ENCODE measurements at places on chromosomes 2 and 18.

DNA sequence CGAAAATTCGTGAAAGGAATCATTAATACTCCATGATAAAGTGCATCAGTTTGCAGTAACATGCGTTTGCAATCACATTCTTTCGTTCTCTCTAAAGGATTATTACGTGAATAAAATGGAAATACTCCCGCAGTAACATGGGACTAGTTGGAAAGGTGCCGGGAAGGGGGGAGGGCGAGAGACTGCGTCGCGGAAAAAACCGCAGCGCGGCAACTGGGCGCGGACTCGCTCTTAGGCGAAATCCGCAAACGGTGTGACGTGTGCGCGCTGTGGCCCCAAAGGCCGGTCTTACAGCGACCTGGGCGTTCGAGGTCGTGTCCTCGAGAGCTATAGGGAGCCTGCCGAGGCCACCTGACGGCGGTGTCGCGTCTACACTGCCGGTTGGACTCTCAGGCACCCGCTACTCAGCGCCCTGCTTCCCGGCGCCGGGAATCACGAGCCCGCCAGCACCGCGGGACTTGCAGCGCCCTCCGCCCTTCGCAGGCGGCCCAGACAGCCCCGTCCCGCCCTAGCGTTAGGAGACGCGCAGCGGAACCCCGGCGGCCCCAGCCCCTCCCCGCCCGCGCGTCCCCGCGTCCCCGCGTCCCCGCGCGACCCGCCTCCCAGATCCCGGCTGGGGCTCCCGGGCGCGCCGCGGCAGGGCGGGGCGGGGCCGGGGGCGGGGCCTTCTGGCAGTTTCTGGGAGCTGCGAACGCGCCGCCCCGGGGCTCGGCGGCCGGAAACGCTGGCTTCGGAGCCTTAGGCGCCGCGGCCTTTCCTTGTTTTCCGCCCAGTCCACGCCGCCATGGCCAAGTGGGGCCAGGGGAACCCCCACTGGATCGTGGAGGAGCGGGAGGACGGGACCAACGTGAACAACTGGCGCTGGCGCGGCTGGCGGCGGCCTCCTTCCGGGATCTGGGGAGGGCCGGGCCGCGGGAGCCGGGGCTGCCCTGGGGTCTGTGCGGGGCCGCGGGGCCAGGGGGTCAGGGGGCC is 15.1 kb downstream of the C2orf74 start:
- DNase-seq, result peak; percentile 82

GRCh38 chr18:76498064-76498463 is 3.0 kb upstream of the ZNF516 start:
- DNase-seq, result no peak

GRCh38 chr18:24936691-24937090 is 415.3 kb downstream of the ZNF521 start:
- no peak for DNase-seq

- DNase-seq, result no peak
Measured at GRCh38 chr2:137813176-137813575, 151.1 kb upstream of the HNMT start.

GRCh38 chr2:168378960-168379669 is 77.0 kb upstream of the CERS6 start:
- no peak for DNase-seq

- no peak for DNase-seq
Measured at GRCh38 chr18:51342815-51343214, 145.3 kb upstream of the MEX3C start.

GRCh38 chr2:172806493-172806892 is 70.8 kb downstream of the RAPGEF4 start:
- no peak for DNase-seq

GRCh38 chr18:74459889-74460288 is 2.8 kb upstream of the DIPK1C start:
- DNase-seq, result no peak

DNA sequence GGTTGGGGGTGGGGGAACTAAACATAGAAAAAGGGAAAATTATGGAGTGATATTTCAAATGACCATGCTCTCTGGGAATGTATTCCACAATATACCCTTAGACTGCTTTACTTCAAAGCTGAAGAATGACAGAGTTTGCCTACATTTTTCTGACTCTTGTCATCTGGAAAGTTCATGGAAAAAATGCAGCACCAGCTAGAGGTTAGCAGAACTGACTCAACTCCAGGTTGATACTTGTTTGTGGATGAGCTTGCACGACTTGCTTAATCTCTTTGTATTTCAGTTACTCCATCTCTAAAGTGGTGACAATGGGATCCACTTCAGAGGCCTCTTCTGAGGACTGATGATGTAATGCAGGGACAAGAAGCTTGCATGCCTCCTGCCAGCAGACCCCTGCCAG is 824.0 kb upstream of the ID2 start:
- no peak for DNase-seq

DNA sequence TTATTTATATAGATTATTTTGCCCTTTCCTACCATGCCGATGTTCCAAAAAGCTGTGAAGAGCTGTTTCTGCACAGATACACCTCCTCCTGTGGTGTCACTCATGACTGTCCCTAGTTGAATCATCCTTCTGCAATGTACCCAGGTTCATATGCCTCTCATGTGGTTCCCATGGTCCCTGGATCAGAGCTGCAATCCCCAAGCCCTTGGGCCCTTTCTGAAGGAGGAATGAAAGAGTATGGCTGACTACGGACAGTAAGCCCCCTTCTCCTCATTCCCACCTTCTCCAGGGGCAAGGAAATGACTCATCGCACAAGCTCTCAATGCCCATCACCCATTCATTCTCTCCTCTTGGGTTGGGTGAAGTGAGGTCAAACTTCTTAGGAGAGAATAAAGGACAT is 63.9 kb upstream of the ACVR1 start:
- DNase-seq, result no peak

DNA sequence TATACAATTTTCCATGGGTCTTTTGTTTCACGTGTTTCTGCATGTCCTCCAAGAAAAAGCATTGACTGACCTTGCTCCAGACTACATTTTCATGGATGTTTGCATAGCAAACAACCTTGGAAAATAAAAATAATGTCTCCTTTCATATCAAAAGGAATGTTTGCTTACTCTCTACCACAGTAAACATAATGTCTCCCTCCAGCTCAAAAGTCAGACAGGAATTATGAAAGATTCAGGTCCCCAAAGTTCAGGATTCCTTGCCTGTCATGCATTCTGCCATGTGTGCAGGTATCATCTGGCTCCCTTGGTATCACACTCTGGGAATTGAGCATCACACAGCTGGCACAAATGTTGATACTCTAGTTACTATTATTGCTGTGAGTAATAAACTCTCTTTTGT is 103.1 kb upstream of the ZC3H15 start:
- no peak for DNase-seq

DNA sequence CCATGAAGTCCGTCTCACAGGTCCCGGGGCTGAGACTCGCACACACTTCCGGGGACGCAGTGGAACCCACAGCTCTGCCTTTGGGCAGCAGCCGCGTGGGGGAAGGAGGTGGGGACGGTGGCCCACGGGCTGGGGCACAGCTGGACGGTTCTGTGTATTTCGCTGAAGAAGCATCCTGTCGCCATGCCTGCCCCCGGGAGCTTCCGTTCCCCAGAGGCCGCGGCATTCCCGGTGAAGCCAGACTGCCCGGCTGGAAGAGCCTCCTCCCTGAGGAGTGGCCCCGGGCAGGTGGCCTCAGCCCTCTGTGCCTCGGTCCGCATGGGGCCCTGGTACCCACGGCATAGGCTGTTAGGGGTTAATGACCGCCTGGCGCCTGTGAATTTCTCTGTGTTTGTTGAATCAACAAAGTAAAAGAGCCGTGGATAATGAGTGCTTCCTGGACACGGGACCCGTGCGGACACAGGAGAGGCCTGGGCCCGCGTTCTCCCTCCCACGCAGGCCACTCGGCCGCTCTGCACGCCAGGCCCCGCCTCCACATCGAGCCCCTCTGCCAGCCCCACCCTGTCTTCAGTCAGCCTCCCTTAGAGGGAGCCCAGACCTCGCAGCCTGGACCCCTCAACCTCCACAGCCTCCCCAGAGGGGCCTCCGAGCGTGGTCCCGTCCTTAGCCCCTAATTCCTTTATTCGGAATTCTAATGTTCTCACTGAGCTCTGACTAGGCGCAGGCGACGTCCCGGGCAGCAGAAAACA is 51.0 kb downstream of the KCNG2 start:
- no peak for DNase-seq

DNA sequence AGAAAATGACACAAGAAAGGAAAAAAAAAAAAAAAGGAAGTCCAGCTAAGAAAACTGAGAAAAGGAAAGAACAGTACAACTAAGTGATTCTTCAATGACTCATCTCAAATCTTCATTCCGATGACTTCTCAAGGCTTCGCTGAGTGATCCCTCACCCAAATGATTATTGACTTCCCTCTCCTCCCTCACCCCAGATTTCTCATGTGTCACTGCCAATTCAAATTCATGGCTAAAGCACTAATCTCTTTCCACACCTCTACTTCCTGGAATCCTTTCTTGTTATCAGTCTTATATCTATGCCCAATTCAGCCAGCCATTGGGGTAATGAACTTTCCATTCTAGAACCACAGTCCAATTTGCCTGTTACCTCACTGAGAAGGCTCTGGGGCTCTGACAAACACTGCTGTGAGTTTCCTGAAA is 7.2 kb upstream of the ABCB11 start:
- peak; percentile 54 for DNase-seq

DNA sequence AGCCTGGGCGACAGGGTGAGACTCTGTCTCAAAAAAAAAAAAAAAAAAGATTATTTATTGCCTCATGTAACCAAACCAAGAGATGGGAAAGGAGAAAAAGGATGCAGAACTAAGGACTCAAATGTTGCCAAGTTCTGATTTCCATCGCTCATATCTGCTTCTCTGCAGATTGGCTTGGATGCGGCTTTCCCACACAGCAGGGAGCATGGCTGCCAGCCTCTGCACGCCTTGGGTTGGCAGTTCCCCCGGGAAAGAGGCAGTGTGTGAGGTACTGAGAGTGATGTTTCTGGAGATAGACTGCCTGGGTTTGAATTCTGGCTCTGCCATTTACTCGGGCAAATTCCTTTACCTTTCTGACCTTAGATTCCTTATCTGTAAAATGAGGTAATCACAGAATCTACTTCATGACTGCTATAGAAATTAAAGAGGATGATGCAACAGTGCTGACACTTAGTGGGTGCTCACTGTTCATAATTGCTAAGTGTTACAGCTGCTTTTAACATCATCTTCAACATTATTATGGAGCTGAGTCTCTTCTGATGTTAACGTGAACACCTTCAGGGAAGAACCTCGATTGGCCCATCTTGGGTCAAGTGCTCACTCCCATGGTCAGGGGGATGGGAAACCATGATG is 68.8 kb downstream of the ACAA2 start:
- DNase-seq, result no peak

GRCh38 chr18:42045346-42045745 is 90.3 kb downstream of the PIK3C3 start:
- DNase-seq, result no peak

- DNase-seq, result no peak
Measured at GRCh38 chr2:102451968-102452367, 21.1 kb upstream of the SLC9A4 start.

- DNase-seq, result no peak
Measured at GRCh38 chr2:235579128-235579527, 85.3 kb downstream of the AGAP1 start.

- no peak for DNase-seq
Measured at GRCh38 chr2:176518823-176519222, 249.6 kb downstream of the MTX2 start.

GRCh38 chr2:62928015-62928414 is 122.6 kb upstream of the OTX1 start:
- DNase-seq, result no peak

GRCh38 chr2:100137318-100137717 is 5.1 kb downstream of the AFF3 start:
- DNase-seq, result no peak

GRCh38 chr18:48347756-48348326 is 61.3 kb downstream of the ZBTB7C start:
- no peak for DNase-seq

DNA sequence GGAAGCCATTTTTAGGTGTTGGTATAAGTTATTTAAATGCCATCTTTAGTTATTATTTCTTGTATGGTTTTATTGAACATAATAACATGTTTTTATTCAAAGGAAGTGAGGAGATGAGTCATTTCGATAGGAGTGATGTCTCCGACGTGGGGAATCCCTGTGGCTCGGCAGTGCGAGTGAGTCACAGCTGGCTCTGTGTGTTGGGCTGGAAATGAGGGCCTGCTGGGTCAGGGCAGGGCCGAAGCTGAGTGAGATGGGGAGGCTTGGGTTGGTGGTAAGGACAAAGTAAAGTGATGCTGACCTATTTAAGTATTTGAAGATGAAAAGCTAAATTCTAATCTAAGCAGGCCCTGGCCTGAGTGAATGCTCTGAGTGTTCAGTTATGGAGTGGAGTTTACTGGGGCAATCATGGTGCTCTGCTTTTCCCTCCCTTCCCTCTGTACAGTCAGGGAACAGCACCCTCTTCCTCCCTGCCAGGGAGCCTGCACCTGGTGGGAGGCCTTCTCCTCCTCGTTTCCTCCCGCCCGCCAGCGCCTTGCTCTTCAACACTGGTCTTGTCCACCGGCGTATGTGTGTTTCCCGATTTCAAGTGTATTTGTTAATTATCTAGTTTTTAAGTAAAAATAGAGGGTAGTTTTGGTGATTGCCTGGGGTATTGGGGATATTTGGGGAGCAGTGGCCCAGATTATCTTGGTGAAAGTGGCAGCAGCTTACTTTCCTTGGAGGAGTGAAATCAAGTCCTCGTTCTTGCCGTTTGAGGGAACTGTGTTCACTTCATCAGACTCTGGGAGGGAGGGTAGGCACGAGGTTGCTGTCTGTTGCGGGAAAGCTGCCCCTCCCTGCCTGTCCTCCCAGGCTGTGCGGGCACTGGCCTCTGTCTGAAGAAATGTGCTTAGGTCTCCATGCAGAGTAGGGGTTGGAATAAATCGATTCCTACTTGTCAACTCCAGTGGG is 157.0 kb downstream of the LDLRAD4 start:
- no peak for DNase-seq

DNA sequence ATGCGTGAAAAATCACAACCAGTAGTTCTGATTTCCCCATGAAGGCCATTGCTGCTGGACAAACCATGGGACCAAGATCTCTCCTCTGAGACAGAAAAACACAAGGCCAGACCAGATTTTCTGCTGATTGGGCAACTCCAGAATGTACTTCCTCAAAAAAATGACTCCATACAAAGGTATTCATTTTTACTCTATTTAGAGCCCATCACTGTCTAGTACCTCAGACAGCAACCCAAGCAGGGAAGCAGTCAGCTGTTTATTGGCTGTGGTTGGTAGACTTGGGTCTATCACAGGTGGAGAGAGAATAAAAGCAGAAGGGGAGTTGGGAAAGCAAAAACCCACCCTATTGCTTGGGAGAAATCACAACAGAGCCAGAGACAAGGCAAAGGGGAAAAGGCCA is 219.9 kb downstream of the PIK3C3 start:
- DNase-seq, result peak; percentile 70

Measured in HL-60 (cell line).